ENCODE measurements at places on chromosomes 12 and 14.

DNA sequence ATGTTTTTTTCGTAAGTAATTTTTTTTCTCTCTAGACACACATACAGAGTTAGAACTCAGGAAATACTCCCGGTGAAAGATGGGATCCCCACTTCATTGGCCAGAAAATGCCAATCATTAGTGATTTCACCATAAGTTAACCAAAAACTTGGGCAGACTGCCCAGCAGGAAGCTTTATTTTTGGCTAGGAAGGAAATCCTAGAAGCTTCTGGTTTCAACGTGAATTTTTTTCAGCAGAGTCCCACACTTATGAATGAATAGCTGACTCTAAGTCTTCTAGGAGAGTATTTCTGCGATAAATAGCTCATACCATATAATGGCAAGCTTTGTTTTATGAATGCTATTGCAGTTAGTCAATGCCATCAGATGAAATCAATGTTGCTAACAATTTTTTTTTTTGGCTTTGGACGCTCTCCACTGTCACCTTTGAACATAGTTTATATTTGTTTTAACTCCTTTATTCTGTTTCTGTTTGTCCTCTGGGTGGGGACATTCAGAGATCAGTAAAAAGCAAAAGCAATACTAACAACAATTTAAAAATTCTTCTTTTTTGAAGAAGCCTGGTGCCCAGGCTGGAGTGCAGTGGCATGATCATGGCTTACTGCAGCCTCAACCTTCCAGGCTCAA, 9.5 kb downstream of the PPP1CC start:
- peak; percentile 64 for DNase-seq

GRCh38 chr12:26614011-26614616, 218.9 kb downstream of the ITPR2 start:
- DNase-seq = no peak

DNA sequence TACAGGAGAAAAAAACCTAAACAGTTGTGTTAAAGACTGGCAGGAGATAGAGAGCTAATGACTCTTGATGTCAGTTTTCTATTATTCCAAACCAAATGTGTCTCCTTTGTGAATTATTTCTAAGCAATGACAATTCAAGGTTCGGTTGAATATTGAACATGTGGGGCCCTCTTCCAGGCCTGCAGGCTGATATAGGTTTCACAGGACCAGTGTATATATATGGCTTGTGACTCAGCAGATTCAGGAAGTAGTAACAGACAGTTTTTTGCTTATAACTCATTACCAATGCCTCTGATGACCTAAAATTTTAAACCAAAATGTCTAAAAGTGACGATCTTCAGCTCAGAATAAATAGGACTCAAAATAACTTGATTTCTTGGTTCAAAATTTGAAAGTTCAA, 33.7 kb upstream of the NPAS3 start:
- no peak for DNase-seq

DNA sequence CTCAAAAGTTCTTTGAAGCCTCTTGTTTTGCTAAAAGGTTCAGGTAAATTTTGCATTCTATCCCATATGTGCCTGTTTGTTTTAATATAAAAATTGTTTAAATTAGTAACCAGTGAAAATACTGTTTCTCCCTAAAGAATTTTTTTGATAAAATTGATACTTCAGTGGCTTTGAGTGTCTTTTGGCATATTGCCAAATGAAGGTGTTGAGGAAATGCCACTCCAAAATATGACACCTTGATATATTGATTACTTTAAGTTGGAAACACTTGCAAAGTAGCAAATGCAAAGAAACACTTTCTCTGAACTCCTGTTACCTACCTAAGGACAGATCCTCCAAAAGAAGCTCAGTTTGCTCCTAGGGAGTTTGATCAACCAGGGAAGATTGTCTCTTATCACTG, 8.4 kb downstream of the STYX start:
- no peak for DNase-seq

- no peak for DNase-seq
These were observed 10.5 kb upstream of the LRIG3 start for GRCh38 chr12:58930770-58931324.

DNA sequence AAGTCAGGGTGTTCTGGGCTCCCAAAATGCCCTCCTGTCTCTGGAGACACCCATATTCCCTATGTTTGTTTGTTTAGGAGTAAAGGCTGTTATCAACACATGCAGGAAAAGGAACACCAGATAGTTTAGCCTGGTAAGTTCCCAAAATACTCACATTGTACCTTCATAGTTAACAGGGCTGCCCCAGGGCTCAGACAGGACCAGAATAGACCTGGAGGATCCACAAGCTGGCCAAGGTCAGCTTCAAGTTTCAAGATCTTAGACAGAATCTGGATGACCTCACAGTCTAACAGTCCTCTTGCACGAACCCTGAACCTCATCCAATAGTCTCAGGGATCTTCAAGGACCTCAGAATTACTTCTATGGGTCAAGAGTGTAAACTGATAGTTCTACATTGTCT, 18.1 kb upstream of the HSP90B1 start:
- no peak for DNase-seq

DNA sequence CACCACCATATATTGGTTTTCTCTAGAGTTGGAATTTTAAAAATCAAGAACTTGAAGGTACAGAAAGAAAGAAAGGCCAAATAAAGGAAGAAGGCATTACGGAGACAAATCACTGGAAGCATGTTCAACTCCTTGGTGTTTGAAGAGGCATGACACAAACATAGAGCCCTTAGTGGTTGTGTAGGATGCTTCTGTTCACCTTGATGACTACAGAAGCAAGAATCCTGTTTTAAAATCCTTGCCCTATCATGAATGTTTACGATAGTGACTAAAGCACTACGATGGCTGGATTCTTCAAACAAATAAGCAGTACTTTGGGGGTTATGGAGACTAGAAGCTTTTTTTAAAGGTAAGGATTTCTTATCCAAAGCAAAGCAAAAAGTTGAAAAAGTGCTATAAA, 10.3 kb upstream of the ISM2 start:
- DNase-seq = no peak

GRCh38 chr12:52708010-52708409, 4.7 kb upstream of the KRT77 start:
- DNase-seq = no peak

- no peak for DNase-seq
These were observed 217.5 kb upstream of the C14orf180 start for GRCh38 chr14:104361921-104362681.

DNA sequence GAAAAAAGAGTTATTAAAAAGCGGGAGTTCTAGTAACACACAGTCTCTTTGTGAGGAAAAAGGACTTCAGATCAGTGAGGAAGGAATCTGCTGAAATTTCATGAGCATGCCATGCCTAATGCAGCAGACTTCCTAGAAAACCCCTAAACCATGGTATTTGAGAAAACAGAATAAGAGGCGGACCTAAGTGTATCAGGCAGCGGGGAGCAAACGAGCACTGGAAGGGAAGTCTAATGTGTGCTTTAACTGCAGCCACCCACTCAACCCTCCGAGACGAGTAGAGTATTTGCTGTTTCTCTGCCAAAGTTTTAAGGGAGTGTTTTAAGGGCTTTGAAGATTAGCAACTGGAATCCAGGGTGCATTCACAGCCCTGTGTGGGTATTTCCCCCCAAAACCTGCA, 36.5 kb downstream of the ACADS start:
- no peak for DNase-seq

DNA sequence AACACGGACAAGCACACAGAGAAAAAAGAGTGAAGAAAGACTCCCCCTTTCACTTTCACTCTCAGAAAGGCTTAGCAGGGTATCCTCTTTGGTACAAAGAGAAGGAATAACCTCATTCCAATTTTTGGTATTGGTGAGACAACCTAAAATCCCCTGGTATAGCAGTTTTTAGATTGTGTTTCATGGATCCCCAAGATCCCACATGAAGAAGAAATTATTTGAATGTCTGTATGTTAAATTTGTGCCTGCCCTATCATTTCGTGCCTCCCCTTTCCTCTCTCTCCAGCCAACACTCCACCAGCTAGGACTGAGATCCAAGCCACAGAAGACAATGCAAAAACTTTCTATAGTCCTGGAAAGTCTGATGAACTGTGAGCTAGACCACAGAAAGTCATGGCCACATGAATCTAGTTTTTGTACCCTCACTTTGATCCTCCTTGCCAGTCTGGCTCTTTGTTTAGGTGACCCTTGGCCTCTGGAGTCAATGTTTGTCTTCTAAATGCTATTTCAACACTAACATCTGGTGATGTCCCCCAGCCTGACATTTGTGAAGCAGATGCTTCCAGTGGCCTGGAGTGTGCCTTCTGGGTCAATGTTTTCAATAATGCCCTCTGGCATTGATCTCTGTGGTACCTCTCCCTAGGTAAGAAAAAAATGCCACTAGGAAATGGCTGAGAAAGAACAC, 181.9 kb upstream of the BMP4 start:
- no peak for DNase-seq

DNA sequence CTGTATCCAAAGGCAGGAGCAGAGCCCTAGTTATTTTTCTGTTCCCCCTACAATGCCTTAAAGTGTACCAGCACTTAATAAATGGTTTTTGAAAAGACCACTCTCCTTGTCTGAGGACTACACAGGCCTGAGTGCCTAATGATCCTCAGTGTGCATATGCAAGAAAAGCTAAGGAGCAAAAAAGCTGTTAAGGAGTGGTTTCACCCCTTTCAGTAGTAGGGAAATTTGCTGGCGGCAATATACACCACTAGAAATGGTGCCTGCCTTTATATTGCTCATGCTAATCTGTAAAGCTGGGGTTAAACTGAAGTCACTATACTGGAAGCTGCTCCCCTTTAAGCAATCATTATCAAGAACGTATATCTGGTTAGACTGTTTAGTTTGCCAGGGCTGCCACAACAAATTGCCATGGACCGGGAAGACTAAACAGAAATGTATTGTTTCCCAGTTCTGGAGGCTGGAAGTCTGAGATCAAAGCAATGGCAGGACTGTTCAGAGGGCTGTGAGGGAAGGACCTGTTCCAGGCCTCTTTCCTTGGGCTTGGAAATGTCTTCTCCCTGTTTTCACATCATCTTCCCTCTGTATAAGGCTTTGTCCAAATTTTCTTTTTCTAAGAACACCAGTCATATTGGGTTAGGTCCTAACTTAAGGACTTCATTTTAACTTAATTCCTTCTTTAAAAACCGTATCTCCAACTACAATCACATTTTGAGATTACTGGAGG, 30.2 kb downstream of the PRDM4 start:
- DNase-seq = no peak

- DNase-seq = no peak
These were observed 25.6 kb upstream of the PTHLH start for GRCh38 chr12:27998170-27998569.

GRCh38 chr14:102085488-102085887, 1.4 kb downstream of the HSP90AA1 start:
- DNase-seq = no peak

DNA sequence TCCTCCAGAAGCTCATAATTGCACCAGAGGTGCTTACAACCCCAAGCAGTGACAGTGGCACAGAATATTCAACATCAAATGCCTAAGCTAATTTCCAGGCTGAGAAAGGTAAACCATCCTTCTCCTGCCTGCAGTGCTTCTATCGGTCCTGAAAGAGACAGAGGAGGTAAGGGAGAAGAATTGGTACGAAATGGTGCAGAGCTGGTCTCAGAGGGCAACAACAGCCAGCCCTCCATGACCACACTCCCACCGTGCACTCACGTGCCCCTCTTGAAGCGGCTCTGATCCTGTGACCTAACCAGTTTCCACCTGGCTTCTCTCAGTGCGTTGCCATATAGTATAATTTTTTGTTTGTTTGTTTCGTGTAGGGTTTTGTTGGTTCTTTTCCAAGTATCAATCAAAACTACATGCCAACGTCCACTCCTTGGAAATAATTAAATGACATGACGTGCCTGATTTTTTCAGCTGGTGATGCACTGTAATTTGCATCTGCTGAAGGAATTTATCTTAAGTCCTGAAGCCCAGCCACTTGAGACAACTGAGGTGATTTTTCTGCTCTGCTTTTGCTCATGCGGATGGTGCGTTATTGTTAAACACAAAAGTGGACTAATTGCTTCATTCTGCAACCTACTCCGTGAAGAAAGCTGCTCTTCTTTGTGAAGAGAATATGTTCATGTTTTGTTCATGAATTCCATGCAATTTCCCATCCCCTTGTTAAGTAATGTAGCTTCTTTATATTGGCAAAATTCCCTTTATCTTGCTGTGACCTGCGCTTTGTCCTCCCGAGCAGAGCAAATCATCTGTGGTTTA, 1.3 kb upstream of the ATP2A2 start:
- DNase-seq = no peak

DNA sequence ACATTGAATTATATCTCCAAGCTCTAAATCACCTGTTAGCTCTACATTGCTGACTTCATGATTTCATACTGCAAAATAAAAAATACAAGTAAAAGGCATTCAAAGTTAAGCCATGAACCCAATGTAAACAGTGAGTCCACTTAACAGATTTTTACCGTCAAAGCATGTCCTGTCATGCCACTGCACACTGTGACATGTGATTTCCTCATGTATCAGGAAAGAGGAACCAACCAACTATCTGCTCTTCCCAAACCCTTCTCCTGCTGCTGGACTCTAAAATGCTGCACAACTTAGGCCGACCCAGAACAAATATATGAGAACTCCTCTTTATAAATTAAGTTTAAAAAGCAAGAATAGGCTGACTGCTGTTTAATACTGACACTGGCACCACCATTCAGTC, 37.5 kb downstream of the TM7SF3 start:
- DNase-seq = no peak

DNA sequence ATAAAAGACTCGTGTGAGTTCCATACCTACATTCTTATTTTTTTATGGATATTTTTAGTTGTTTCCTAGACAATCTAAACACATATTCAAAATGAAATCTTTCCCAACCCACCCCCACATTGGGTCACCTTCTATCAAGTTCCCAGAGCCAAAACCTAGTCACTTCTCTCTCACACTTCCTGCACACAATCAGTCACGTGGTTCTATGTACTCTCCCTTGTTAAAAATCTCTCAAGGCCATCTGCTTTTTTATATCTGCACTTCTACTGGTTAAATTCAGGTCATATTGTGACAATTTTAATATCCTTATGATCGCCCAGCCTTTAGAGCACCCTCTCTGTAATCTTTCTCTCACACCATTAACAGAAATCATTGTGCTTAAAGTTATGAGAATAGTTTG, 175.0 kb upstream of the SYT10 start:
- DNase-seq = no peak

DNA sequence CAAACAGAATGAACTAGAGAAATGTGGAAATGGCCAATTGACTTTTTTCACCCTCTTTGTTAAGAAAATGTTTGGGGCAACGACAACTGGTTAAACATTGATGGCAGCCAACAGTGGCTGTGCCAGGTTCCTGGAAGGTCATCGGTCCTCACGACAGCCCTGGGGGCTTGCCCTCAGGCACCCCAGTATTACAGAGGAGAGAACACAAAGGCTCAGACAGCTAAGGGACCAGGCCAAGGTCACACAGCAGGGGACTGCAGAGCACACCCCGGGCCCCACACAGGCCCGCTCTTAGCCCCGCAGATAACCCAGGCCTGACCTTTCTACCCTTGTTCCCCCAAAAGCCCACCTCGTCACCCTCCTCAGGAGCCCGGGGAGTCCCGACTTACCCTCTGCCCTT, 1.3 kb downstream of the TRPV4 start:
- DNase-seq = no peak

GRCh38 chr12:31765931-31766330, 37.1 kb upstream of the AMN1 start:
- no peak for DNase-seq
